CMK (cell line): ENCODE measurements at places on chromosomes 16 and 17.

DNA sequence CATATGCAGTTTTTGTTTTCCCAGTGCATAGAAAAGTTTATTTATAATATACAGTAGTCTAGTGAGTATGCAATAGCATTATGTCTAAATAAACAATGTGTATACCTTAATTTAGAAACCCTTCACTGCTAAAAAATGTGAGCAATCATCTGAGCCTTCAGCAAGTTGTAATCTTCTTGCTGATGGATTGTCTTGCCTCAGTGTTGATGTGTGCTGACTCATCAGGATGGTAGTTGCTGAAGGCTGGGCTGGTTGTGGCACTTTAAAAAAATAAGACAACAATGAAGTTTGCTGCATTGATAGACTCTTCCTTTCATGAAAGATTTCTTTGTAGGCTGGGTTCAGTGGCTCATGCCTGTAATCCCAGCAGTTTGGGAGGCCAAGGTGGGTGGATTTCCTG lies 13.9 kb upstream of the CAPNS2 start:
- DNase-seq = no peak

GRCh38 chr16:49825041-49825440 lies 30.9 kb downstream of the ZNF423 start:
- no peak for DNase-seq

DNA sequence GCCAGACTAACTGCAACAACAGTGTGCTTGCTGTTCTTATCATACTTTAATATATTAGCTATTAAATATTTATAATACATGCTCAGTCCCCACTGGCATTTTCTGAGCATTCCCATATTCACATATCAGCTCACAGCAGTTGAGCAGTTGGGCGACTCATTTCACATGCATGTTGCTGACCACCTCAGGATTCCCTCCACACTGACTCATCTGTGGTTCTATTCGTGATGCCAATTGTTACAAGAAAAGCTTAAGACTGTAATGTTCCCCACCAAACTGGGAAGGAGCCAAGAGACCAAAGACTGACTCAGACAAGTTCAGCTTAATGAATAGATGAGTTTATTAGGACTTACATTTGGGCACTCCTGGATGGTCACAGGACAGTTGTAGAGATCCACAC lies 100.3 kb upstream of the KIF2B start:
- DNase-seq = no peak

DNA sequence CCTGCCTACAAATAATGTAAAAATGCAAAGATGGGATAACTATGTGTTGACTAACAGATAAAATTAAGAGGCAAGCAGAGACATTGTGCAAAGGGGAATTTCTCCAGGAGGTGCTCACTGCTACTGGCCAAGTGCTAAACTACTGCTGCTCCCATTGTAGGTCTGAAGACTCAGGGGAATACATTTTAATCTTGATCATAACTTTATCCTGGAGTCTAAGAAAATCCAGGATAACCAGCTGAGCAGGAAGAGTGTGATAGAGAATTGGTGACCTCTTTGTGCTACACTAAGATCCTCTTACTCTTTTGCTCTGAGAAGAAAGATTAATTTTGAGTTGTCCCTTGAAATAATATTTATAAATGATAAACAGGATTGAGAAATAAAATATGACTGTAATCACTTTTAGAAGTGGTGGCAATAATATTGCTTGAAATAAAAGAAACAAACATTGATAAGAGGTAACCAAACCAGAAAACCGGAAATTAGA lies 5.9 kb downstream of the RNF43 start:
- no peak for DNase-seq

DNA sequence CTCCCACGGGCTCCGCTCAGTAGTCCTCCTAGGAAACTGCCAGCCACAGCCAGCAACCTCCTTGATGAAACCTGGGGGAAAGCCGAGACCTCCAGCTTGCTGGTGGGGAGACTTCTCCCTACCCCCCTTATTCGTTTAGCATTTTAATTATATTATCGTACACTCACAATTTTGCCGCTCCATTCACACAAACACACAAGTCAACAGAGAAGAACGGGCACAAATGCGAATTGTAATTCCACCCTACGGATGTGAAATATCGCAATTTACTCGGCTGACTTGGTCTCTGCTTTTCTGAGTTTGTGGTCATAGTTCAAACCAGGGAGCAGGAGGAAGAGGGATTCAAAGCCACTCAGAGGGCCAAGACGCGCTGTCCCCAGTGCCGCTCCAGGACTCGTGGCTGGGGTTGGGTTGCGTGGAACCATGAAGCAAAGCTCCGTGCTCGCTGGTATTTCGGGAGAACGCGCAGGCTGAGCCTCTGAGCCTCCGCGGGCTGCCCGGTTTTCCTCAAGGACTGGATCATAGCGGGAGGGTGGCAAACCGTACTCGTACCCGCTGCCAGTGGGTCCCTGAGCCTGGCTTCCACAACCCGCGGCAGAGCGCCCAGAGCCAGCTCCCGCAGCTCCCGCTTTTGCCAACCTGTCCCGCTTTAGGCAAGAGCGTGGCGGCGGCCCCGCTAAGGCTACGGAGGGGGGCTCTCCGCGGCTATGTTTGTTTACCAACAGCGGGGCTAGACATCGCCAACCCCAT lies 2.0 kb downstream of the LHX1 start:
- no peak for DNase-seq

DNA sequence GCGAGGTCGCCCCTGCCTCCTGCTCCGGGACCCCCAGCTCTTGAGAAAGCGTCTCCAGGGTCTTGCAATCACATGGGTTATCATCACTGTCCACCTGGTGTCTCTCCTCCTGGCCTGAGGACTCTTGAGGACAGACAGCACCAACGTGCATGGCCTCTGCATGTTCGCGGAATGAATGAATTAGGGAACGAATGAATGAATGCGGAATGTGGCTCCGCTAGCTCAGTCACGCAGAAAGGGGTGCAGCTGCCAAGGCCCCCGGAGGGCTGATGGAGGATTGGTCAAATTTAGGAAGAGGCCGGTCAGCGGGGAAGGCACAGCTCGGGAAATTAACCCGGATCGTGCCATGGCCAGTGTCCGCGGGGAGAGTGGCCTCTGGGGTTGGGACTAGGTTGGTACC lies 3.3 kb downstream of the FBXL16 start:
- no peak for DNase-seq

- DNase-seq = no peak
Measured at GRCh38 chr17:74566132-74566753, 1.1 kb downstream of the CD300H start.

GRCh38 chr16:54277845-54278703 lies 8.5 kb downstream of the IRX3 start:
- no peak for DNase-seq

DNA sequence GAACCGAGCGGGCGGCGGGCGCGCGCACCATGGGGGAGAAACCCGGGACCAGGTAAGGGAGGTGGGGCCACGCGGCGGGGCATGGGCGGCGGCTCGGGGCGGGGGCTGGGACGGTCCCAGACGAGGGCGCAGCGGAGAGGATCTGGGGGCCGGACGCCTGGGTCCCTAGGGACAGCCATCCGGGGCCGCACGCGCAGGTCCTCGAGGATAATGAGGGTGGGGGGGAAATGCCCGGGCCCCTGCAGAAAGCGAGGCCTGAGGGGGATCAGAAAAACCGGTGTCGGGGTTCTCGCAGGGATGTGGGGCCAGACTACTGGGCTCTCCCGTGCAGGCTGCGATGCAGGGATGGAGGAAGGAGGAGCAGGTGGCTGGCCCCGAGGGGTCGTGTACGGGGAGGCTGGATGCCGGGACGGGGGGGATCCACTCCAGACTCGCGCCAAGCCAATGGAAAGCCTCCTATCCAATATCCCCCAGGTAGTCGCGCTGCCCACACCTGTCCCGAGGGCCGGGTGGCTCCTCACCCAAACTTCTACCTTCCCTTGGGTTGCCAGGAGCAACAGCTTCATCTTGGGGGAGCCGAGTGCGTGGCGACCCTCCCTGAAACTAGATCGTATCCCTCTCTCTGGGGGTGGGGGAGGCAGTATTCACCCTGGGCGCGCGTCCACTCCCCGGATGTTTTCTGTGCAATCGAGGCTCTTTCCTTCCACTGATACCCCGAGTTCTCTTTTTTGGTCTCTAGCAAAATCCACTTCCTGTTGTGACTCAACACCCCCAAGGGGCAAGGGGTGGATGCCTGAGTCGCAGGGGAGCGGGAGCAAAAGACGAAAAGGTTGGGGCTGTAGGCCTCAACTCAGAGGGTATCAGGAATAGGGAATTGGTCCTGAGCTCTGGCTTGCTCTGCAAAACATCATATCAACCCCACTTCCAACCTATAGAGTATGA lies 532 bp downstream of the ARRB2 start:
- DNase-seq = no peak

DNA sequence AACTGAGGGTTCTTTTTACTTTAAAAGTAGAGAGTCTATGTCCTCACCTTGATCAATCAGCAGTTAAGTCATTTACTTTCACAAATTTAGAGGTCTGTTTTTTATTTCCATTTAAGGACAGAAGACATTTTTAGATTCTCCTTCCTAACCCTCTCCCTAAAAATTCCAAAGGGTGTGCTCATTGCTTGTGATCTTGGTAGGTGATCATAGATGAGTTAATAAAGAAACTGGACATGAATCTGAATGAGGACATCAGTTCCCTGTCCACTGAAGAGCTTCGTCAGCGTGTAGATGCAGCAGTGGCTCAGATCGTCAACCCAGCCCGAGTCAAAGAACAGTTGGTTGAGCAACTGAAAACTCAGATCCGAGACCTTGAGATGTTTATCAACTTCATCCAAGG lies 8.8 kb downstream of the RUNDC1 start:
- DNase-seq = no peak

DNA sequence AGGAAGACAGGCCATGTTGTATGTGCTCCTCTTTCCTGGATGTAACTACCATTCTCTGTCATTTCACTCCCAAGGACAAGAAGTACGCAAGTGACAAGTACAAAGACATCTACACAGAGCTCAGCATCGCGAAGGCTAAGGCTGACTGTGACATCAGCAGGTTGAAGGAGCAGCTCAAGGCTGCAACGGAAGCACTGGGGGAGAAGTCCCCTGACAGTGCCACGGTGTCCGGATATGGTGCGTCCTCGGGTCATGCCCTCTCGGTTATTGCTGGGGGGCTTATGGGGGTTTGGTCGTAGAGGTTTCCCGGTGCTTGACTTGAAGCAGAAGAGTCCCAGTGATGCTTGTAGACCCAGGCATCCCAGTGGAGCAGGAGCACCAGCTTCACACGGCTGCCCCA lies 29.0 kb downstream of the PLD6 start:
- DNase-seq = no peak

DNA sequence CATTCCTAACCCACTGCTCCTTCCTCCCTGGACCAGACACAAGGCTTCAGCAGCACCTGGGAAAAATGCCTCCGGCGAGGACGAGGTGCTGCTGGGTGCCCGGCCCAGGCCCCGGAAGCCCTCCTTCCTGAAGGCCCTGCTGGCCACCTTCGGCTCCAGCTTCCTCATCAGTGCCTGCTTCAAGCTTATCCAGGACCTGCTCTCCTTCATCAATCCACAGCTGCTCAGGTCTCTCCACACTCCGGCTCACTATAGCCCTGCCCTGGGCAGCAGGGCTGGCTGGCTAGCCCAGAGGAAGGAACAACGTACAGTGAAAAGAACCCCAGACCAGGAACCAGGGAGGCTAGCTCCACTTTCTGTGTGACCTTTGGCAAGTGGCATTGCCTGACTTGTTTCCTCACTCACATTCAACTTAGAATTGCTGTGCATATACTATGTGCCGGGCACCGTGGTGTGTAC lies 26.2 kb downstream of the ABCC3 start:
- no peak for DNase-seq

DNA sequence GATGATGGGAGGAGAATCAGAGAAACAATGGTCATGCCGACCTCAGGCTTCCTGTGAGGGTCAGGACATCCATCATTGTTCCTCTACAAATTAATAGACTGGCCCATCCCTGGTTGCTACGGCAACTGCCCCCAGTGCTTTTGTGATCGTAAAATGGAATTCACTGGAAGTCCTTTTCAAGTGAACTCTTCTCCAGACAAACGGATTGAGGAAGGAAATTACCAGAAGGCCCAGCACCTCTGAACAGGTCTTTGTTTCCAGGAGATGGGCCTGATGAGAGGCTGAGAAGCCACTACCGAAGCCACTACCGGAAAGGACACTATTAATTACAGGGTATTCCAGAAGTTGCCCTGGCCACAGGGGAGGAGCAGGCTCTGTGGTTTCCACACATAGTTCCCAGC lies 126.0 kb downstream of the MGAT5B start:
- no peak for DNase-seq

DNA sequence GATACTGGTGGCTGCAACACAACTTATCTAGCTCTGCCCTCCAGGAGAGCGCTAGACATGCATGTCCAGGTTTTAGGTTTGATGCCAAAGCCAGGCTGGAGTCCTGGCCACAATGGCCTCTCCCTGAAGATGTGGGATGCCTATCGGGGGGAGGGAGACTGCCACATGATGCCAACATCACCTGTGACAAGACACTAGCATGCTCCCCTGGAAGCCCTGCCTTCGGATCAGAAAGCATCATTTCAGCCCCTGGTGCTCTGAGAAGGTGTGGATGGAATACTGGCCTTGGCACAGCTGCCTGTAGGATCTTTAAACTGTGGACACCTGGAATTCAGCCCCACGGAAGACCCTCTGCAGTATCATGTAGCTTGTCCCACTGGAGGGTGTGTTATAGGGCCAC lies 93.5 kb downstream of the SHISA6 start:
- no peak for DNase-seq

DNA sequence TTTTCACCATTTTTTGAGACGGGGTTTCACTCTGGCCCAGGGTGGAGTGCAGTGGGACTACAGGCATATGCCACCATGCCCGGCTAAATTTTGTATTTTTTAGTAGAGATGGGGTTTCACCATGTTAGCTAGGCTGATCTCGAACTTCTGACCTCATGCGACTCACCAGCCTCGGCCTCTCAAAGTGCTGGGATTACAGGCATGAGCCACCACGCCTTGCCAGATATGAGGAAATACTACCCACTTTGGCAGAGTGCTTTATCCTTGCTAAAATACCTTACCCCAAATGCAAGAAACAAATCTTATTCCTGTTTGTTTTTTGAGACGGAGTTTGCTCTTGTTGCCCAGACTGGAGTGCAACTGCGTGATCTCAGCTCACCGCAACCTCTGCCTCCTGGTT lies 62.9 kb upstream of the MGAT5B start:
- DNase-seq = no peak
